ENCODE measurements at places on chromosomes 6 and 20.

GRCh38 chr6:157928428-157928827, 53.2 kb upstream of the SYNJ2 start:
- no peak for DNase-seq

DNA sequence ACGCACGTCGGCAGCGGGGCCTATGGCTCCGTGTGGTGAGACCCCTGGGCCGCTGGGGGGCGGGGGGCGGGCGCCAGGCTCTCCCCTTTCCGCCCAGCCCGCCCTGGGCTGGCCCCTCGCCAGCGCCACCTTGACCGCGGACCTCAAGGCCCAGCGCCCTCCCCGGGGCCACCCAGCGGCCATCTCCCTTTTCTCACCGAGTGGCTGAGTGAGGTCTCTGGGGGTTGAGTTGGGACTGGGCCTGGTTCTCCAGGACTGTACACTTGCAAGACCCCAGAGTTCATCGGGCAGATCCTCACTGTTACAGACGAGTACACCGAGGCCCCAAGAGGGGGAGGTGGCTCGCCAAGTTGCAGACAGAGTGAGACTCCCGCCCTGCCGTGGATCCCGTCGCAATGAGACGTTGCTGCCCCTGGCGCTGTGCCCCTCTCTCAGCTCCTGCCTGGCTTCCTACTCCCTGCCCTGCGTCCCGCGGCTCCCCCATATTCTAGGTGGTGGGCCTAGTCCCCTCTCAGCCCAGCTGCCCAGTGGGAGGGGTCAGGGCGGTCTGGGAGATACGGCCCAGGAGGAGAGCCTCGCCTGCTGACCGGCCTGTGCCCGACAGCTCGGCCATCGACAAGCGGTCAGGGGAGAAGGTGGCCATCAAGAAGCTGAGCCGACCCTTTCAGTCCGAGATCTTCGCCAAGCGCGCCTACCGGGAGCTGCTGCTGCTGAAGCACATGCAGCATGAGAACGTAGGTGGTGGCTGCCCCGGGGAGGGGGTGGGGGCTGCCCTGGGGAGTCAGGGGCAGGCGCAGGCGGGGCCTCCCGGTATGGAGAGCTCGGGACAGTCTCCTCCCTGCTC, 576 bp downstream of the MAPK13 start:
- DNase-seq, result peak; percentile 28

GRCh38 chr20:56171087-56172012, 77.2 kb upstream of the MC3R start:
- peak; percentile 7 for DNase-seq

DNA sequence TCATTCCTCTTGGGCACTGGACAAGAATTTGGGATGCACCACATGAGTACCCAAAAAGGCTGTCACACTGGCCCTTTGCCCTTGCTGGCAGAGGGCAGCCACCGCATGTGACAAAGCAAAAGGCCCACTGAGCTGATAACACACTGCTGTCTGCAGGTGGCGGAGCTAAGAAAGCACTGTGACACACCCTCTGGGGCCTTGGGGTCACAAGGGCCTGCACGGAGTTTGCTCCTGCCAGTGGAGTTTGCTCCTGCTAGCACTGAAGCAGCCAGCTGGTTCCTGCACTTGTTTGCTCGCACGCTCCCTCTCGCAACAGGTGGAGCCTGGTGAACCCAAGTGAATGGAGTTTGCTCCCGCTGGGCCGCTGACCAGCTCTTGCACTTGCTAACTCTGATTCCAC, 132.6 kb downstream of the LCA5 start:
- no peak for DNase-seq

GRCh38 chr6:159931112-159931511, 37.8 kb upstream of the IGF2R start:
- DNase-seq, result no peak

DNA sequence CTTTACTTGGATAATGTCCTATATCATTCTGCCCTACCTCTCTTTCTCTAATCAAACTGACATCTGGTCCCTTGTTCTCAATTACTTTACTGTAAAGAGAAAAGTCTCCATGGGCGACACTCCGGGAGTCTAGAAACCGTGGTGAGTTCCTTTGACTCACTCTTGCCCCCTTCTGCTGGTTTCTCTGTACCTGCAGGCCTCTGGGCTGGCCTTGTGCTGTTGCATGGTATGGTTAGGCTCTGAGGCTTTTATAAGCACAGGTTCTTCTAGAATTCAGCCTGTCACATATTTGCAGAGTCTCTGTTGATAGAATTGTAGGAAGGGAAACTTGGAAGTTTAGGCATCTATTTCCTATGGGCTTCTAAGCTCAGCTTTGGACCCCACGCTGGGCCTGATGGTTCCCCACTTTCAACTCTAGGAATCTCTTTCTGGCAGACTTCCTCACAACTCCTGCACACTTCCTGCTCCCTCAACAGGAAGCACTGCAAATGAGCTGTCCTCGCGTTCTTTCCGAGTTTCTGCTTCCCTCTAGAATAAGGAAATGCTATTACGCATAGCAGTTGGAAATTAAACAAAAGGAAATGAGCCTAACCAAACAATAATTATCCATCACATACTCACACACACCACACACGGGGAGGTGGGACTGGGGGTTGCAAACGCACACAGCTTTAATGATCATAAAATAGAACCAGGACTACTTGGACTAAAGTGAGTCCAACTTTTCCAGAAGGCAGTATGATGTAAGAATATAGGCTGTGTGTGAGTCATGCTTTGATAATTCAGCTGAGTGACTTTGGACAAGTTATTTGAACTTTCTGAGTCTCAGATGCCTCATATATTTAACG, 683.3 kb downstream of the QKI start:
- peak; percentile 69 for DNase-seq

- DNase-seq, result no peak
Measured at GRCh38 chr6:47792216-47792733, 10.4 kb downstream of the OPN5 start.

DNA sequence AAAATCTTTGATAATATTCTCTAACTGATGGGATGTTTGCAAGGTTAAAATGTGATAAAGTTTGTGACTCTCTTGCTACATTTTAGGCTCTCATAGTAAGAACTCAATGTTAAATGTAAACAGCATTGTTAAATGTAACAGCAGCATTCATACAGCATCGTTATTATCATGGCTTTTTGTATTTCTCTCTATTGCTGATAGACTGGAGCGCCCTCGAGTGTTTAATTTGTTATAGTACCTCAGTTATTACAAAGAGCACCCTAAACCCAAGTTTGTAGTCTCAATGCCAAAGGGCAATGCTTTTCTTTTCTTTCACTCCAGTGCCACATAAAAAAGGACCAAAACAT, 14.9 kb upstream of the TTPAL start:
- DNase-seq, result peak; percentile 63

DNA sequence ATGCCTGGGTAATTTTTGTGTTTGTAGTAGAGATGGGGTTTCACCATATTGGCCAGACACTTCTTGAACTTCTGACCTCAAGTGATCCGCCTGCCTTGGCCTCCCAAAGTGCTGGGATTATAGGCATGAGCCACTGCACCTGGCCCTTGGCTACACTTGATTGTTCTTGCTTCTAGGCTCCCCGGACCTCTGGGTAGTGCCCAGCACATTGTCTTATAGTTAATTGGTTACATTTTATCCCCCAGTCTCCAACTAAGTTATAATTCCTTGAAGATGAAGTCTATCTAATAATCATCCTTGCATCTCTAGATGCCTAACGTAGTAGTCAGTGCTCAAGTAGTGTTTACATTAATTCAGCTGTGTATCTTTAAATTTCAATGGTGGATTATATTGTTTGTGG, 11.8 kb downstream of the SMPDL3A start:
- no peak for DNase-seq

DNA sequence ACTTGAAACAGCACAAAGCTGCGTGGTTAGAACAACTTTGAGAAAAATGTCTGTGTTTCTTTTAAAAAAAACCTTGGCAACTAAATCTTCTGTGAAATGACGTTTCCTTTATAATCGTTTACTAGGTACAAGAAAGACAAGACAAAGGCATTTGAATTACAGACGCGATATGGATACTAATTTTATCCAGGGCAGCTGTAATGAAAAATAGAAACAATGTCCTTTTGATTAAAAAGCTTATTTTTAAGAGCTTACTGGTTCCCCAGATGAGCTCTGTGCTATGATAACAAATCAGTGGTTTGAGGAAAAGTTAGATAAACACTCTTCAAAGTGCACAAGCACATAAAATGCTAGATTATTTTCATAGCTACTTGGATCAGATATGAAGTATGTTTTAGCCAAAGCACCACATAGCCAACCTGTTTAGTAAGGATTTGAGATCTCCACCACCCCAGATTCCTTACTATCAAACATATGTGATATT, 1.6 kb upstream of the SYNCRIP start:
- no peak for DNase-seq

GRCh38 chr6:113562248-113562647, 294.9 kb upstream of the MARCKS start:
- no peak for DNase-seq

DNA sequence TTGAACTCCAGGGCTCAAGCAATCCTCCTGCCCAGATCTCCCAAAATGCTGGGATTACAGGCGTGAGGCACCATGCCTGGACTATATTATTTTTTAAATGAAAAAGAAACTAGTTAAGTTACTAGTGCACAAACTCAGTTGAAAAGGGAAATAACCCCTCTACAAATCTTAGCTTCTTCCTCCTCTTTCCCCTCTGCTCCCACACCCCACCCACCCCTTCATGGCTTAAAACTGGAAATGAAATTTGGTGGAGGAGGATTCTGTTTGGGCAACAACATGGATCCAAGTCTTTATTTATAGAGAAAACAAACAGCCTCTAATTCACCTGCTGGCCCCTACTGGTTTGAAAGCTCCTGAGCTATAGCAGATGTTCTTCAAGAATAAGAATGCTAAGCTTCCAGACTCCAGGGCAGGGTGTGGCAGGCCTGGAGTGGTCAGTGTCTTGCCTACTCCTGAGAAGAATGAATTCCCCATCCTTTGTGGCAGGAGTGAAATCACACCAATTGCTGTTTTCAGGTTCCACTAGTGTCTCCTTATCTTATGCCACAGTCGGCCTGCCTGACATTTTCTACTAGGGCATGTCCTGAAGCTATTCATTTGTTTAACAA, 73.5 kb downstream of the ZFP64 start:
- no peak for DNase-seq

- no peak for DNase-seq
Measured at GRCh38 chr6:31355583-31355948, 1.4 kb downstream of the HLA-B start.

- DNase-seq, result no peak
Measured at GRCh38 chr6:6826095-6826901, 237.8 kb downstream of the LY86 start.

GRCh38 chr6:43953256-43953655, 174.0 kb downstream of the MRPL14 start:
- no peak for DNase-seq

DNA sequence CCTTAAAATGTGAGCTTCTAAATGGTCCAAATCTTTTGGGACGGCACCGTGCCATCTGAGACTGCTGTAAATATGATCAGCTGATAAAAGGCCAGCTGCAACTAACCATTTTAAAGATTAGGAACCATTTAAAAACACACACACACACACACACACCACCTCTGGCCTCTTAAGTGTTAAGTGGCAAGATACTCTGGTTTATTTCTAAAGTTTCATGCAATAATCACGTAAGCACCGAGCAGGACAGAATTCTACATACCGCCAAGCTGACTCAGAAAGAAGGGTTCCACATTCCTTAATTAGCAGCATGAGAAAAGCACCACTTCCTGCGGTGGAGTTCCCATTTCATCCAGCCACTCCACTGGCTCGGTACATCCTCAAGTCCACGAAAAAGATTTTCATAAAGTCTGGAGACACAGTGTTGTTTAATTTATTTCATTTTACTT, 17.8 kb upstream of the ZNF217 start:
- peak; percentile 97 for DNase-seq
